ENCODE measurements at places on chromosomes 4 and X. TPM values are rescaled to one million over a fixed set of nuclear protein-coding genes. Genes with fewer than 3 reads are reported as not detected.
A peak's percentile ranks its signal among the peaks of the same experiment; 100 is the strongest.

DNA sequence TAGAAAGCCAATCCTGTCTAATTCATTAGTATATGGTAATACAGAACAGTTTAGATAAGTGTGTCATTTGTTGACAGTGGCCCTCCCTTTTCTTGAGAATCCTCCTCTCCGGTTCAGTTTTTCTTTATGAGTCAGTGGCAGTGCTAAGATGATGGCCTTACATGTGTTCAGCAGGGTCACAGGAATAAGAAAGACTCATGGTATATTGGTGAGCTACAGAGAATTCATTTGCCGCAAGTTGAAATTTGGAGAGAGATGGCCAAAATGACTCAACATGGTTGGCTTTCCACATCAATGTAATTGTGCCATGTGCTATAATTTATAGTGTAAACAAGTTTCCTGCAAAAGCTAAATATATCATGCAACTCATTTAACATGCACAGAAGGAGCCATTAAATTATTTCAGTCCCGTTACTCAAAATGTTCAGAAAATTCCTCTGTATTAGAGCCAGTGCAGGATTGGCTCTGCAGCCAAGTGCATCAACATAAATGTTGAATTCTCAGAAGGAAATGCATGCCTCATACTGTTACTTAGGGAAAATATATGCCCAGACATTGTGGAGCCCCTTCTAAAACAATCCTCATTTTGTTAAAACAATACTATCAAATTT, 374.3 kb downstream of the AFF2 start:
- DNase-seq = peak; percentile 42

DNA sequence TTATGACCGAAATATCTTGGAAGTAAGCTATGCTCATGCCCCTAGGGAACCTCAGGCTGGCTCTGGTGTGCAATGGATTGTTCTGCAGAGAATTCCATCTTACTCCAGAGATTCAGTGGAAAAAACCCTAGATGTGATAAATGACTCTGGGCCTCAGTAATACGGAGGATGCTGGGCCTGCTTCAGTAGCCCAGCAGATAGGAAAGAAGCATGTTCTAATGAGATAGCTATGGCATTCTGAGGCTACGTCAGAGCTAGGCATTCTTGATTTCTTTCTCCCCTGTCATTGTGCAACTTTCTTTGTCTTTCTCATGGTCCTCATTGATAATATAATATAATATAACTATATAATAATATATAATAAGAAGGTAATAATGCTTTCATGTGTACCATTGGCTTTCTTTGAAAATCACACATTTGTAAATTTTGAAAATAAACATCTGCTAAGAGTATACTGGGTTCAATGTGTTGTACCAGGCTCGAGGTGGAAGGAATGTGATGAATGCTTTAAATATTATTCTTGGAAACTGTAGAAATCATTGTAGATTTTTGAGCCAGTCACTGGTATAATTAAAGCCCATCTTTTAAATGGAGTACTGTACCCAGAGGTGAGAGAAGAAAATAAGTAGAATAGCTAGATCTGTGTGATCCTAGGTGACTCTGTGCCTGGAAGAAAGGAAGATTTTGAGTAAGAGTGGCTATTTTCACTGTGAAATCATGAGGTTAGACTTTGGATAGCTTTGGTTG, 152.0 kb downstream of the IL15 start:
- peak; percentile 81 for DNase-seq

GRCh38 chr4:119736559-119736958, 108.0 kb upstream of the PDE5A start:
- DNase-seq = peak; percentile 20

DNA sequence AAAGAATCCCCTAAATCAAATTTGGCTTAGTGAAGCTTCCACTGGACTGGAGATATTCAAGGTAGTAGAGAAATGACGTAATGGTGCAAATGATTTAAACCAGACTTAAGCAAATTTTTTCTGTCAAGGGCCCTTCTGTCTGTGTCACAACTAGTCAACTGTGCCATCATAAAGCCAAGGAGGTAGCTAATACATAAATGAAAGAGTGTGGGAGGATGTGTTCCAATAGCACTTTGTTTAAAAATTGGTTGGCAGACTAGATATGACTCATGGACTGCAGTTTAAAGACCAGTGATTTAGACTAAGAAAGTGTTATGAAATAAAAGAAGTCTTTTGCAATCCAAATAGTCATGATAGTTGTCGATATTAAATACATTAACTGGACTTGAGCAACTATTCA, 24.3 kb upstream of the TEX13C start:
- no peak for DNase-seq

DNA sequence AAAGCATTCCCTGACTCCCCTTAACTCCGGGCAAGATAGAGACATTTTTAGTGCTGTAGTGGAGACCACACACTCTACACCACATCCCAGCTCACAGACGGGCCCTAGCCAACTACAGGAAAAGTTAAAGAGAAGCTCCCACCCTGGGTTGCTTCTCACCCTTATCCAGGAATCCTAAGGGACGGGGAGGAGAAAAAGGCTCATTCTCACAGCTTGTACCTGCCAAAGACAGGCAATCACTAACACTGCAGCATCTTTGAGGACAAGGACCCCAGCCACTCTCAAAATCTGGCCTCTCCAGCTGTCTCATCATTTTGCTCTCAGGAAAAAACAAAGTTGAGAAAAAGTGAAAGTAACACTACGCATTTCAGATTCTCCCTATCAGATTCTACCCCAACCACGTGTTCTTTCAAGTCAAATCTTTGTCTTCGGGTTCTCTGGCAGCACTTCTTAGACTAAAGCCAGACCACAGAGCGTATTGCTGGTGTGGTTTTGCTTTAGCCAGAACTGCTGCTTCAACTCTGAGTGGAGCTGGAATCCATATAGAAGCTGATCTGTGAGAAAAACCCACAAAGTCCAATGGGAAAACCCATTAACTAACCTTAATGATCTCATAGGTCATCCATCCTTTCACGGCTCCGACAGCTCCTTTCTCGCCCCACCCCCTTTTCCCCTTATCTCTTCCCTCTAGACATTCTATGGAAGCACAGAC, 605.9 kb upstream of the DIPK2B start:
- peak; percentile 93 for DNase-seq

DNA sequence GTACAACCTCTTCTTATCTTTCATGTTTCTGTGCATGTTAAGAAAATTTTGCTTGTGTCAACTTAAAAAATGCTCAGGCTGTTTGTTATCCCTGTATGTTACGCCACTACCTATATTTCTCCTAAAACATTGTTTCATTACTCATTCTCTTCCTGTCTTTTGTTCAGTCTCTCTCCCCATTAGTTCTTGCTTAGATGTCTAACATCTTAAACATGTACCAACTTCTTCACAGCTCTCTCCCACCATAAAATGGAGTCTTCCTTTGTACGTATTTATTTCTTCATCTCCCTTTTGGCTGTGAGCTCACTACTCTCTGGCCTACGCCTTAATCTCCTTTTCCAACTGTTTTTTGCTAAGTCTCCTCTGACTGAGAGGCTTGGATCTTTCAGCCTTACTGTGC, 36.4 kb downstream of the PCDH7 start:
- DNase-seq = no peak

GRCh38 chr4:151316645-151317044, 8.8 kb downstream of the SH3D19 start:
- DNase-seq = no peak

GRCh38 chr4:158895797-158896576, 127.2 kb downstream of the FNIP2 start:
- DNase-seq = no peak

- no peak for DNase-seq
Observed at GRCh38 chrX:136086521-136086920, 60.8 kb upstream of the FHL1 start.

DNA sequence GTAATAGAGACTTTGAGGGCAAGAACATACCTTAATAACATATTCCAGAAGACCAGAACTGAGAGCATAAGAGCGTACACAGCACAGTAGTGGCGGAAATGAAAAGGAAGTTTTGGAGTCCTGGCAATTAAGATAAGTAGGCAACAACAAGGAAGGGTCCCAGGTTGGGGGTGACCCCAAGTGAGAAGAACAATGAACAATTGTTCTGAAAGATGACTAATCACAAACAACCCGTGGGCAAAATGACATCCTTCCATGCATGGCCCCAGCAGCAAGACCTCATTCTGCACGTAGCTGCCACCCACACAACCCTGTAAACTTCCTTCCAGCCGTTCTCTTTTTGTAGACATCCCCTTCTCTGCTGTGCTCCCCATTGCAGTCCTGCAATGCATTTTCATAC, 384.4 kb upstream of the PABPC4L start:
- no peak for DNase-seq

DNA sequence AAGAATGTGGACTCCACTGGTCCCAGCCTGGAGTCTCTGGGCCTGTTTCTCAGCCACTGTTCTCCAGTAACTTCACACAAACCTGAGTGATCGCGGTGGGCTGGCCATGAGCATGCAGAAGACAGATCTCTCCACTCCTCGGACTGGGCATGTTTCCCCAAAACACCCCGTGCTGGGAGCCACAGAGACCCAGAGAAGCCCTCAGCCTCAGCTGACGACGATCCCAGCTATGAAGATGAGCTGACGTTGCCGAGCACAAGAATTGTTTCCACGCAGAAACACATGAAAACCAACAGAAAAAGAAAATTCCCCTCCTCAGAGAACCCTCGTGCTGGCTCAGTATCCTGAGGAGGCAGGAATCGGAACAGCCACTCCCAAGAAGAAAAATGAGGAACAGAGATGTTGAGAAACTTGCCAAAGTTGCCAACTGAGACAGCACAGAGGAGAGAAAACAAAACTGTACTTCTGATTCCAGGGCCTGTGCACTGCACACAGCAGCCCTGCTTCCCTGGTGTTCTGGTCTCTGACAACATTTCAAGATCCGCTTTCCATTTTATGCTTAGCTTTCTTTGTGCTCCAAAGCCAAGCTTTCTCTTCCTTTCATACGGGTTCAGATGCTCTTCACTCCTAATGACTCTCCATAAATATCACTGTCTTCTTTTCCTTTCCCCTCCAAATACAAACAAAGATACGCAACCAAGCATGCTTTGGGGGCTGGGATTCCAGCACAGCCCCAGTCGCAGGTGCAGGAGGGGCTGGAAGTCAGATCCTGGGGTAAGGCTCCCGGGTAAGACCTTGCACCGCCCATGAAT, 81.4 kb downstream of the IRF2 start:
- DNase-seq = peak; percentile 46

DNA sequence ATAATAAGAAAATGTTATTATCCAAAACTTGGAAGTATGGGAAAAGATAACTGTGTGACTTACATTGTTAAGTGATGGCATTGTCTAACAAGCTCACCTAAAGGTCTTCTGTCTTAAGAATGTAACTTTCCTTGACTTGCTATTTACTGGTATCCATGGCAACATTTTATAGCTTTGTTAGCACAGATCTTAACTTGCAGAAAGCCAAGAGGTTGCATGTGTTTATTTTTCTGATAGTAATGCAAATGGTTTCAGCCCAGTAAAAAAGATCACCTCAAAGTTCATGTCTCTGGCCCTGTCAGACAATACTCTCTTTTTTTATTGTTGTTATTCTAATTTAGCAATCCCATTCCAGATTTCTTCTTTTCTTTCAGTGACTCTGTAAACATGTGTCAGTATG, 425.3 kb downstream of the SPRY1 start:
- DNase-seq = peak; percentile 17

- DNase-seq = peak; percentile 14
Observed at GRCh38 chrX:14616301-14616700, 87.0 kb downstream of the GLRA2 start.

DNA sequence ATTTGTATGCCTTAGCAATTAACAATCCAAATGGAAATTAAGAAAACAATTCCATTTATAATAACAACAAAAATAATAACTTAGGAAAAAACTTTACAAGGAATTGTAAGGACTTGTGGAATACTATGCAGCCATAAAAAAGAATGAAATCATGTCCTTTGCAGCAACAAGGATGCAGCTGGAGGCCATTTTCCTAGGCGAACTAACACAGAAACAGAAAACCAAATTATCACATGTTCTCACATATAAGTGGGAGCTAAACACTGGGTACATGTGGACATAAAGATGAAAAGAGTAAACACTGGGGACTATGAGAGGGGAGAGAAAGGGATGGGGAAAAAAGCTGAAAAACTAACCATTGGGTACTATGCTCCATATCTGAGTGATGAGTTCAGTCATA, 77.4 kb downstream of the WNK3 start:
- no peak for DNase-seq

DNA sequence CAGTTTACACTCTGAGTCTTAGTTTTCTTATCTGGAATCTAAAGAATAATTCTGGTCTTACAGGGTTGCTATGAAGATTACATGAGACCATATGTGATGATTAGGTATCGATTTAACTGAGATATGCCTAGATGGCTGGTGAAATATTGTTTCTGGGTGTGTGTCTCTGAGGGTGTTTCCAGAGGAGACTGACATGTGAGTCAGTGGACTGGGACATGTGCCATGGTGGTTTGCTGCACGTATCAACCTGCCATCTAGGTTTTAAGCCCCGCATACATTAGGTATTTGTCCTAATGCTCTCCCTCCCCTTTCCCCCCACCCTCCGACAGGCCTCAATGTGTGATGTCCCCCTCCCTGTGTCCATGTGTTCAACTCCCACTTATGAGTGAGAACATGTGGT, 186.0 kb upstream of the CXorf66 start:
- no peak for DNase-seq

- peak; percentile 2 for DNase-seq
Observed at GRCh38 chrX:8879750-8880149, 78.6 kb upstream of the FAM9A start.

GRCh38 chr4:163473576-163473975, at the start of gene TKTL2:
Gene TKTL2, minus strand, starts transcription at chr4:163473754. Its CDS starts 20 bp downstream, at chr4:163473734.
- no peak for DNase-seq

DNA sequence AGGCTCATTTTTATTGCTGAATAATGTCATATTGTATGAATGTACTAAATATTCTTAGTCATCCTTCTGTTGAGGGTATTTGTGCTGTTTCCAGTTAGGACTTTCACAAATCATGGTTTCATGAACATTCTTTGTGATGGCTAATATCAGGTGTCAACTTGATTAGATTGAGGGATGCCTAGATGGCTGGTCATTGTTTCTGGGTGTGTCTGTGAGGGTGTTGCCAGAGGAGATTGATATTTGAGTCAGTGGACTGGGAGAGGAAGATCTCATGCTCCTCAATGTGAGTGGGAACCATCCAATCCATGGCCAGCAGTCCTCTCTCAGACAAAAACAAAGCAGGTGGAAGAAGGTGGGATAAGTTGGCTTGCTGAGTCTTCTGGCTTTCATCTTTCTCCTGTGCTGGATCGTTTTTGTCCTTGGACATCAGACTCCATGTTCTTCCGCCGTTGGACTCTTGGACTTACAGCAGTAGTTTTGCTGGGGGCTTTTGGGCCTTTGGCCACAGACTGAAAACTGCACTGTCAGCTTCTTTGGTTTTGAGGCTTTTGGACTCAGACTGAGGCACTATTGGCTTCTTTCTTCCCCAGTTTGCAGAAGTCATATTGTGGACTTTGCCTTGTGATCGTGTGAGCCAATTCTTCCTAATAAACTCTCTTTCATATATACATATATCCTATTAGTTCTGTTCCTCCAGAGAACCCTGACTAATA, 11.9 kb upstream of the HS3ST1 start:
- DNase-seq = no peak

- peak; percentile 31 for DNase-seq
Observed at GRCh38 chr4:174517502-174518445, 4.5 kb downstream of the HPGD start.

GRCh38 chrX:8971116-8971515, 62.8 kb downstream of the FAM9B start:
- peak; percentile 68 for DNase-seq

GRCh38 chr4:47704693-47705325, 133.1 kb downstream of the CORIN start:
- peak; percentile 24 for DNase-seq

GRCh38 chr4:149211876-149212275, 603.8 kb downstream of the IQCM start:
- DNase-seq = no peak

Gene CEP44
- 26.4 TPM for total RNA-seq

Gene THAP9
- 7.1 TPM for total RNA-seq

Gene DOK7
- total RNA-seq = not detected

Gene MAGEH1
- total RNA-seq = 11.4 TPM

Gene TCEAL2
- not detected for total RNA-seq
